Stromal cell of bone marrow (primary cell): ENCODE measurements at places on chromosomes 6 and 20.

DNA sequence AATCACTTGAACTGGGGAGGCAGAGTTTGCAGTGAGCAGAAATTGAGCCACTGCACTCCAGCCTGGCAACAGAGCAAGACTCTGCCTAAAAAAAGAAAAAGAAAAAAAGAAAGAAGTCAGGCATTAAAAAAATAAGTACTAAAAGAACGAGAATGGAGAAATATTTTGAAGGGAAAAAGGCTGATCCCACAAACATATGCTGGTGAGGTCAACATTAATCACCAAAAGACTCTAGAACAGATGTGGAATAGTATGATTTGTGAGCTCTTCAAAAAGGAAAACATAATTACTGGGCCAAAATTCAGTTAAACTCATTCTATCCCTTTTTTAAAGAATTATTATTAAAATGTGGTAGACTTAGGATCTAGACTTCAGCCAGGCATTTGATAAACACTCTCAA is 61.2 kb upstream of the NRSN1 start:
- DNase-seq: peak; percentile 28

- no peak for DNase-seq
Observed at GRCh38 chr6:26304797-26305640, 60.0 kb upstream of the BTN3A2 start.

- no peak for DNase-seq
Observed at GRCh38 chr6:113626475-113626874, 230.7 kb upstream of the MARCKS start.

- DNase-seq: no peak
Observed at GRCh38 chr6:36780442-36781177, 58.6 kb downstream of the CPNE5 start.

DNA sequence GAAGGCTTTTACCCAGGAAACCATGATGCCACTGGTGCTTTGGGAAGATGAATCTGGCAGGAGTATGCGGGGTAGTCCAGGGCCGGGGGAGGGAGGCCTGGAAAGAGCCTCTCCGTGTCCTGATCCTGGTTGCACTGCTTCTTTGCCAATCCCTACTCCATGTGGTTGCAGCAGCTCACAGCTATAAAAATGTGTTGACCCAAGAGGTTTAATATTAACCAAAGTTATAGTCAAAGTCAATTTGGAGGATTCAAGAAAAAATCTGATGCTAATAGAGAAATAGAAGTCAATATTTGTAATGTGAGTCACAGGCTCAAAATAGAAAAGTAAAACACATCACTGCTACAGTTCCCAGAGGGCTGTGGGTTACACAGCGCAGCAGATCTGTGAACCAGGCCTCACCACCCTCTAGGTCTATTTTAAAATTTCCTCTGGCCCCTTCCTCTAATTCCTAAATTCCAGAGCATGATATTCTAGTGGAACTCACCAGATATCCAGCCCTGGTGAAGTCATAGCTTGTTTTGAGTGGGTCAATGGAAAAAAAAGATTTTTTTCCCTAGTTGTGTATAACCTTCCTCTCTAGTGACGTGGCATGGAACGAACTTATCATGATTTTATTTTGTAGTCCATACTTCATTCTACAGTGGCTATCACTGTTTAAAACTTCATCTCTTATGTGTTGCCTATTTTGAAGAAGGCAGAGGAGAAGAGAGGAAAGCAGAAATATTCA is 63.2 kb upstream of the BMP2 start:
- peak; percentile 85 for DNase-seq

DNA sequence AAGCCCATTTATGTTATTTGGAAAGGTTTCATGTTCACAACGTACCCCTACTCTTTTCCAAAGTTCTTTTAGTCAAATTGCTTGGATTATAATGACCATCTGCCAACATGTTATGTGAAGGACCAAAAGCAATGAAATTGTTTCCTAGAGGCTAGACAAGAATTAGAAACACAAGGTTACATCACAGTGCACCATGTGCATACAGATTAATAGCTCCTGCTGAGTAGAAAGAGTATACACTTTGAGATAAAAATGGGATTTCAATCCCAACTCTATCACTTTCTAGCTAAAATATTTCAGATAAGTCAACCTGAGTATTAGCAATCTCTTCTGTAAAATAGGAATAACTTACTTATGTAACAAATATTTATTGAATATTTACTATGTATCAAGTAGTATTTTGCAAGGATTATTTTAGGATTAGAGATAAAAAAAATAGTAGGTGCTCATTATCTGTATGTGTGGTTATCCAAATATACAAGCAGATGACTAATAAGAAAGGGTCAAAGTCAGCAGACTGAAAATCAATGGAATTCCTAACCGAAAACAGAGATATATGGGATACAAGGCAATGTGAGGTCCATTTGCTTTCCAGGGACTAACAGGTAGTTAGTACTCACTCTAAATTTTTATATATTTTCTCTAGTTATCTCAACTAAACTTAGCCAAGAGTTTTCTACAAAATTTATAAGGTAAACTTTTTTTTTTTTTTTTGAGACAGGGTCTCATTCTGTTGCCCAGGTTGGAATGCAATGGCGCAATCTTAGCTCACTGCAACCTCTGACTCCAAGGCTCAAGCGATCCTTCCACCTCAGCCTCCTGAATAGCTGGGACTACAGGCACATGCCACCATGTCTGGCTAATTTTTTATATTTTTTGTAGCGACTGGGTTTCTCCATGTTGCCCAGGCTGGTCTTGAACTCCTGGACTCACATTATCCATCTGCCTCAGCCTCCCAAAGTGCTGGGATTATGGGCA is 127.7 kb downstream of the PDSS2 start:
- no peak for DNase-seq

GRCh38 chr6:108822401-108822800 is 25.8 kb upstream of the ARMC2 start:
- no peak for DNase-seq

- no peak for DNase-seq
Observed at GRCh38 chr6:142756215-142756630, 188.8 kb downstream of the HIVEP2 start.

DNA sequence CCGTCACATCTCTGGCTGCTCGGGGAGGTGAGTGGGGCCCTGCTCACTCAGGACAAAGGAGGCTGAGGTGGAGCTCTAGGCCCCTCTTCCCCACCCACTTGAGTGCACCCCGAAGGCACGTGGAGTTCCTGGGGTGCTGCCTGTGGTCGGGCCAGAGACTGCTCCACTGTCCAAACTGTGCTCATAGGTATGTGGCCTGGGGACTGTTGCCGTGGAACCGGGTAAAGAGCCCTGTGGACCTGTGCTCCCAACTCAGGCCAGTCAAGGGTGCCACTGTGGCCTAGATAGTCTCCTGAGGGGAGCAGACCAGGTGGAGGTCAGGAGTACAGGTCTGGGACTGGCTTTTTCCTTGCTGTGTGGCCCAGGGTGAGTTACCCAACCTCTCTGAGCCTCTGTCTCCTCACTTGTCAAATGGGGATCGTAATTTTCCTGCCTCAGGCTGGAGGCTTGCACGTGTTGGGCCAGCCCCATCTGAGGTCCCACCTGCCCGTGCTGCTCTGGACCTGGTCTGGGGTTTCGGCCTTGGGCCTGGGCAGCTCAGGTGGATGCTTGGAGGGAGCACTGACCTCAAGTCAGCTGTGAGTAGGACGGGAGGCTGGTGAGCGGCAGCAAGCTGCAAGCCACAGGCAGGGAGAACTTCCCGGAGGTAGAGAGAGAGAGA is 12.4 kb upstream of the NPBWR2 start:
- no peak for DNase-seq

GRCh38 chr20:8671370-8671961 is 397.4 kb upstream of the PLCB4 start:
- DNase-seq: no peak

- DNase-seq: no peak
Observed at GRCh38 chr6:158387036-158387435, 74.8 kb downstream of the TULP4 start.

- DNase-seq: no peak
Observed at GRCh38 chr6:51619042-51619799, 468.2 kb downstream of the PKHD1 start.

DNA sequence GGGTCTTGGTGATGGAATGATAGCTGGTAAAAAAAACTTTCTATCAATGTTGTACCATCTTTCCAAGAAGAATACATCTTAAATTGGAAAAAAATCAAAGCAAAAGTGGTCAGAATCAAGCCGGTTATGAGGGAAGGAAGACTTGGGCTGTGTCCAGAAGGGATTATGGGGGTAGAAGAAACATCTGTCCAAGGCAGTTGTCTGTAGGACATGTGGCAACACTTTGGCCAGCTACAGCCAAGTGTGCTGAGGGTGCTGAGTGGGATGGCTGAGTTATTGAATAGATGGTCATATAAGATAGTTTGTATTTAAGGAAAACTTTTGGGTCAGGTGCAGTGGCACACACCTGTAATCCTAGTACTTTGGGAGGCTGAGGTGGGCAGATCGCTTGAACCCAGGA is 38.4 kb downstream of the INSM1 start:
- DNase-seq: no peak

GRCh38 chr6:32255199-32256153 is 31.6 kb upstream of the NOTCH4 start:
- DNase-seq: peak; percentile 86

- DNase-seq: no peak
Observed at GRCh38 chr6:81897793-81898192, 145.3 kb upstream of the TENT5A start.

DNA sequence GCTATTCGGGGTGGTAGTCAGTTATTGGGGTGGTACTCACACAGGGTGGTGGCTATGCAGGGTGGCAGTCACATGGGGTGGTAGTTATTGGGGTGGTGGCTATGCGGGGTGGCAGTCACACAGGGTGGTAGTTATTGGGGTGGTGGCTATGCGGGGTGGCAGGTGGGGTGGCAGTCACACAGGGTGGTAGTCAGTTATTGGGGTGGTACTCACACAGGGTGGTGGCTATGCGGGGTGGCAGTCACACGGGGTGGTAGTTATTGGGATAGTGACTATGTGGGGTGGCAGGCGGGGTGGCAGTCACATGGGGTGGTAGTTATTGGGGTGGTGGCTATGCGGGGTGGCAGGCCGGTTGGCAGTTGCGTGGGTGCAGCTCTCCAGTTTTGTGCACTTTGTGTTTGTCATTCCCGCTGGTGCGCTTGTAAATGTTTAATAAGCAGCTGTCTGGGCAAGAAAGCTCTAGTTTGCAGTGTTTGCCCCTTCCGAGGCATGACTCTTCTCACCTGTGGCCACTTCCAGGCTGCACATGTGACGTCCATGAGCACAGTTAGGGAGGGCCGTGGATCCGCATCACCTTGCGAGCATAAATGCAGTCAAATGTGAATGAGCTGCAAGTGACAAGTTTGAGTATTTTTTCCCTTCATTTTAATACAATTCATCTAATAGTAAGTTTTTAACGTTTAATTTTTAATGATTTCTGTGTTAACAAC is 219.0 kb upstream of the CST7 start:
- DNase-seq: no peak

DNA sequence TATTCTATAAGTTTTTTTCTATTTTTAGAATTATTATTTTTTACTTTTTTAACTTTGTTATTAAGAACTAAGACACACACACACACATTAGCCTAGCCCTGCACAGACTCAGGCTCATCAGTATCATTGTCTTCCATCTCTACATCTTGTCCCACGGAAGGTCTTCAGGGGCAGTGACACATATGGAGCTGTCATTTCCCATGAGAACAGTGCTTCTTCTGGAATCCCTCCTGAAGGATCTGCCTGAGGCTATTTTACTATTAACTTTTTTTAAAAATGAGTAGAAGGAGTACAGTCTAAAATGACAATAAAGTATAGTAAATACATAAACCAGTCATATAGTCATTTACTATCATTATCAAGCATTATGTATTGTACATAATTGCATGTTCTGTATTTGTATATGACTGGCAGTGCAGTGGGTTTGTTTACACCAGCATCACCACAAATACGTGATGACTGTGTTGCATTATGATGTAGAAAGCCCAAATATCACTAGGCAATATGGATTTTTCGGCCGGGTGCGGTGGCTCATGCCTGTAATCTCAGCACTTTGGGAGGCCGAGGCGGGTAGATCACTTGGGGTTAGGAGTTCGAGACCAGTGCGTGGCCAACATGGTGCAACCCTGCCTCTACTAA is 57.9 kb downstream of the HIVEP1 start:
- DNase-seq: no peak

DNA sequence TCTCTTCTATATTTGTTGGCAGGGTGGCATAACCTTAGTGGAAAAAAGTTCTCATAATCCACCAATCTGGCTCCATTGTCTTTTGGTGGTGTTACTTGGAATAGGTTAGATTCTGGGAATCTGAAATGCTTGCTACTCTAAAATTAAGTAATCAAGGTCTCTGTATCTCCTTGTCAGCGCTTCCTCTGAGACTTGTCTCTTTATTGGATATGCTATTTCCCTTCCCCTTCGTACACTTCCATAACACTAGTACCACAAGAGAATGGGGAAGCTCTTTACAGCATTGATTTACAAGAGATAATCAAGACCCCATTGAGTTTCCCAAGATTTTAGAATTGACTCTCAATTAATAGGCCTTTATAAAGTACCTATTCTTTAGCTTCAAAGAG is 280.2 kb downstream of the ADGB start:
- DNase-seq: no peak

DNA sequence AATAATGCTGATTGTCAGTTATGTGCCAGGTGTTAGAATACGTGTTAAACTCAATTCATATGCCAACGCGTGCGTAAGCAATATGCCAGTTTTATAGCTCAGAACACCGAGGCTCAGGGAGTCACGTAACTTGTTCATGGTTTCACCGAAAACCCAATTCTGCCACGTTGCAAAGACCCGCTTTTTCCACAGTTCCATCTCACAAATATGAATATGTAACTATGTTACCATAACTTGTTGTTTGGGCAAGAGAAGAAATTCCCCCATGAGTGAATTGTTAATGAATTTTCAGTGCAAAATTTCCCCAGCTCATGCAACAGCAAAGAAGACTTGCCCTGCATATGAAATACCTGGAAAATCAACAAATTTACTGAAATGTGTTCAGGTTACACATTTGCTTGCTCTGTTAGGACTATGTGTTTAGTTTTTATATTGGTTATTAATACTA is 30.1 kb downstream of the SF3B5 start:
- no peak for DNase-seq

GRCh38 chr6:128848212-128848935 is 34.6 kb upstream of the LAMA2 start:
- no peak for DNase-seq

DNA sequence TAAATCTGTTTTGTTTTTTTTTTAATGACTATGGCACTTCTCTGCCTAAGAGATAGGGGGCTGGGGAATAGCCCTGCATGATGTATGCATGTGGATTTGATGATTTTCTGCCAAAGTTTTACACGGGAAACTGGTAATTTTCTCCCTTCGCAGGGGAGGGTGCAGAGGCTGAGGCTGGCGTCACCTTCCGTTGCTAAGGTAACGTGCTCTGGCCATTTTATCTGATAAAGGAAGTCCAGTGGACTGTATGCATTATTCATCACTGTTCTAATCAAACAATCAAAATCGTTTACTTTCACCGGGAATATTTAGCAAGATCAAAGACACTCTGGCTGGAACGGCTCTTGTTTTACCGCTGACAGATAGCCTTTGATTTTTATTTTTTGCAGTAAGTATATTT is 789 bp downstream of the PHACTR1 start:
- DNase-seq: no peak

GRCh38 chr6:127998985-127999384 is 98.1 kb upstream of the THEMIS start:
- no peak for DNase-seq
